Stimulated activated CD4-positive, alpha-beta T cell treated with anti-CD3 and anti-CD28 coated beads, Interleukin-2, amount 100 ng/mL, for 24 hours (primary cell): ENCODE measurements at places on chromosomes 4 and X.

GRCh38 chr4:187685247-187685646 lies 310.3 kb upstream of the ZFP42 start:
- no peak for DNase-seq

DNA sequence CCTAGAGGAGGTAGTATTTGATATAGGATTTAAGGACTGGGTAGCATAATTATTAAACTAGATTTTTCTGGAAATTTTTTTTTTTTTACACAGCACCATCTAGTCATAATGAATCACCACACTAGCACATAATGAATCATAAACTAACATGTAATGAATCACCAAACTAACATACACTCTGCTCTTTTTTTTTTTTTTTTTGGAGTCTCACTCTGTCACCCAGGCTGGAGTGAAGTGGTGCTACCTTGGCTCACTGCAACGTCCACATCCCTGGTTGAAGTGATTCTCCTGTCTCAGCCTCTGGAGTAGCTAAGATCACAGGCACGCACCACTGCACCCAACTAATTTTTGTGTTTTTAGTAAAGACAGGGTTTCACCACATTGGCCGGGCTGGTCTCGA lies 92.5 kb downstream of the FAM13A start:
- DNase-seq: no peak

DNA sequence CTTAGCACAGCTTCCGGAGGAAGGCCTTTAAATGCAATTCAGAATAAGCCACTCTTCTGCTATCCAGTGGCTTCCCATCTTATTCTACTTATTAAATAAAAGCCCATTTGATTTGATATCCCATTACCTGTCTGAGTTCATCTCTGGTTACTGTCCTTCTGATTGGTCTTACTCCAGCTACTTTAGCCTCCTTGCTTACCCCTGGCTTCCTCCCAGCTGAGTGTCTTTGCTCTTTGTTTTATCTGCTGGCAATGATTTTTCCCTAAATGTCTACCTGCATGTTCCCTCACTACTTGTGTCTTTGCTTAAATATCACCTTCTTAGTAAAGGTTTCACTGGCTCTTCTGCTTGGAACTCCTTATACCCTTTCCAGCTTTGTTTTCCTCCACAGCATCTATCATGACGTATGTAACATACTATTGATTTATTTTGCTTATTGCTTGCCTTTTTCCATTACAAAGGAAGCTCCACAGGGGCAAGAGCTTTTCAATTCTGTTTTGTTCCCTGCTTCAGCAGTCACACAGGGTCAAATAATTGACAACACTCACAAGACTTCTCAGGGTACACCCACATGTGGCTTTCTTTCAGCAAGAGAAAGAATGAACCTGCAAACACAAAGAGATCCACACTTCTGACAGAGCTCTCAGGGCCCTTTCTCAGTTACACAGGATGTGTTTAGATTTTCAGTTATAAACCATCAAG lies 63.8 kb downstream of the TBC1D19 start:
- DNase-seq: no peak

DNA sequence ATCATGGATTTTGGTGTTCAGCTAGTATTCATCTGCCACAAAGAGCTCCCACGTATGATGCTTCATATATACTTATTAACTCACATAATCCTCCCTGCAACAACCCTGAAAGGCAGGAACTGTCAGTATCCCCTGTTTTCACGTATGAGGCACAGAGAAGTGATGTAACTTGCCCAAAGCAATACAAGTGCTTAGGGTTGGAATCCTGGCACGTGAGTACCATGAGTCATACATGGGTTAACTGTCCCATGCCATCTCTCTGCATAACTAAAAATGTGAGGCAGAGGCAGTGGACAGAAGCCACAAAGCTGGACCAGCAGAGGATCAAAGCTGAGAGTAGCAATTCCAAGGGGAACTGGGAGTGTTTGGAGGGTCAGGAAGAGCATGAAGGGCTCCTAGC lies 35.7 kb upstream of the EGFL6 start:
- DNase-seq: no peak

- no peak for DNase-seq
Observed at GRCh38 chrX:18210470-18210869, 10.2 kb downstream of the BEND2 start.

DNA sequence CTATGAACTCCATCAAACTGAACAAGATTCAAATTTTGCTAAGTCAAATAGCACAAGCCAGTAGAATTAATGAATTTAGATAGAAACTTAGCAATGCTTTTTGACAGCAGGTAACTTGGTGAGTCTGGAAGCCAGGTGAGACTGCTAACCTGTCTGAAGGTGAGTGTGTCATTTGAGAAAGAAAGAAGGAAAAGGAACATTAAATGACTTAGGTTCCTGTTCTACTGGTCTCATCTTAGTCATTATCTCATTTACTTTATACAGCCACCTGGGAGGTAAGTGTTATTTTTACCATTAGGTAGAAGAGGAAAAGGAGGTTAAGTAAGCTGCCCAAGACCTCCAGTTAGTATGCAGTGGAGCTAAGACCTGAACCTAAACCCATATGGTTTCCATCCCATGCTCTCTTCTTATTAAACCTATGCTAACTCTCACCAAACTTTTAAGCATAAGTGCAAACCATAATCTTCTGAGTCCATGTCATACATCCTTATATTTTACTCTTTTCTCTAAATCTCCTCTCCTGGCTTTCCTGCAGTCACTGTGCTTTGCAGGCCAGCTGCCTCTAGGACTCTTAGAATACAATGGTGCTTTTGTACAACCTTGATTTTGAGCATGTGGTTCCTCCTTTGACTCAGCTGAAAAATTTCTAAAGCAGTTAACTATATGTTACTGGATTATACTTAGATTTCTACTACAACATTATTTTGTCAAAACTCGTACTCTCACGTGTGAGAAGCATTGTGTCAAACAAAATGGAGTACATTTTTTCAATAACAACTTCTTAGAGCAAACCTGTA lies 68.5 kb downstream of the ATP10D start:
- no peak for DNase-seq

DNA sequence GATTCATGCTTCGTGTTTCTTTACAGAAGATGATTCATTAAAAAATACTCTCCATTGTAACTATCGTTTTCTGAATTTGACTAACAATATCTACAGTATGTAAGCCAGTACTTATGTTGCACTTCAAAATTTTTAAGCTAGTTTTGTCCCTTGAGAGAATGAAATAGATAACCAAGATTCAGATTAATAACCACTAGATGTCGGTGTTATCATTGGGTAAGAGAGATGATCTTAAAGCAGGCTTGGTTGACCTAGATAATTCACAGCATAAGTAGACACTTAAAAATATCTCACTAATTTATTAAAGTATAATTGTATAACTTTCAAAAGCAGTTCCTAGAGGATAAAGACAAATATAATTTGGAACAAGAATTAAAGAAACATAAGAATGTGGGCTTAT lies 430.9 kb downstream of the C4orf33 start:
- no peak for DNase-seq

GRCh38 chrX:48487362-48487798 lies 11.4 kb downstream of the FTSJ1 start:
- no peak for DNase-seq

- DNase-seq: no peak
Observed at GRCh38 chr4:172308078-172308477, 494.9 kb downstream of the GALNTL6 start.

DNA sequence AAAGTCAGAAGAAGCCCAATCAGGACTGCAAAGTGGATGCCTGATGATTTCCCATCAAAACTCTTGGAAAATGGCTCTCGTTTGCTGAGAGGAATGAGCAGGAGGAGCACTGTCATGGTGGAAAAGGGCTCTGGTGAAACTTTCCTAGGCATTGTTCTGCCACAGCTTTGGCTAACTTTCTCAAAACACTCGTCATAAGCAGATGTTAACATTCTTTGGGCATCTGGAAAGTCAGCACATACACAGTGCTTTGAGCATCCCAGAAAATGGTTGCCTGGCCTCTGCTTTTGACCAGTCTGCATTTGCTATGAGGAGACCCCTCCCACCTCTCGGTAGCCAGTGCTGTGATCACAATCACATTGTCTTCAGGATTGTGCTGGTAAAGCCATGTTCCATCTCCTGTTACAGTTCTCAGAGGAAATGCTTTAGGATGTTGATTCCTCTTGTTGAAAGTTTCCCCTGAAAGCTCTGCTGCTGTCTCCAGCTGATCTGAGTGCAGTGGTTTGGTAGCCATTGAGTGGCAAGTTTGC lies 25.2 kb upstream of the TBC1D14 start:
- DNase-seq: no peak

GRCh38 chrX:154734061-154734781 lies 16.7 kb downstream of the GAB3 start:
- DNase-seq: no peak

DNA sequence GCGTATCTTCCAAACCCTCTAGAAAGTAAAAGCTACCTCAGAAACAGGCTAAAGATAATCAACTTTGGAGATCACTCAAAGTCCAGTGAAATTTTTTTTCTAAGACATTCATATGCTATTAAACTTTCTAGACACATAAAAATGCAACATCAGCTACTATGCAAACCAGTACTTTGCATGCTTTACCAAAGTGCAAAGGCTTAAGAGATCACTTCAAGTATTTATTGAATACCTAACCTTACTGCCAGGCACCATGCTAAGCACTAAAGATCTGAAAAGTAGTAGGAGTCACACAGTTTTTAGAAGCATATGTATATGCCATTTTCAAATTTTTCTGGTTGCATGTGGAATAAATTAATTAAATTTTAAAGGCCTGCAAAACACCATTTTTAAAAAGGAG lies 115.8 kb downstream of the THOC2 start:
- no peak for DNase-seq

- DNase-seq: no peak
Observed at GRCh38 chr4:145525291-145525740, 43.7 kb downstream of the SMAD1 start.

DNA sequence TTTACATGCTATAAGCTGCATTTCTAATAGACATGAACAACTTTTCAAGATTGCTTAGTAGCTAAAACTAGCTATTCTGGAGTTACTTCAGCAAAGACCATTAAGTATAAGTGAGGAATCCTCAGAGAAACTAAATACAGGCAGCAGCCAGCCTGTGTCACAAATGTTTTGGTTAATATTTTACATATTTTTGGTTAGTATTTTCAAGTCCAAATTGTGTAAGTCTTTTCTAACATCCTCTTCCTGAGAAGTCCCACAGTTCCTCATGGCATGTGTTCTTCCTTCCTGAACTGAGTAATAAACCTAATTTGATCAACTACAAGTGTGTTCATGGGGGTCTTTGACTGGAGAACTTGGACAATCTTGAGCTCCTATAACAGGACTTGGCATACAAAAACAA lies 42.4 kb upstream of the MCF2 start:
- no peak for DNase-seq

GRCh38 chrX:3178329-3178728 lies 137.1 kb downstream of the ARSF start:
- DNase-seq: no peak

DNA sequence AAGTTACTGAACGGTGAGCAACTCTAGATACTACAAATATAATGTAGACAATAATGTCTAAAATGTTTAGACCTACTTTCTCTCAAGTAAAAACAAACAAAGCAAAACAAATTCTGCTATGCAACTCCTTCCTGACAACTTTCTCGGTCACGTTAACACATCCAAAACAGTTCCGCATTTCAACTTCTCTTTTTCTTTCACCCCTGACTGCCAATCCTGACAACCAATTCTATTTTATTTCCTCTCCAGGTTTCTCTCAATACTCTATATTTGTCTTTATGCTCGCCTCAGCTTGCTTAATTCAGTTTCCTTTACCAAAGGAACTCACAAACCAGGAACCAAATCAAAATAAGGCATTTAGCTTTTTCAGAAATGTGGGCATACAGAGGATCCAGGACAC lies 513.0 kb downstream of the FSTL5 start:
- DNase-seq: no peak

GRCh38 chr4:7045961-7046921 lies 3.1 kb downstream of the TADA2B start:
- DNase-seq: no peak

DNA sequence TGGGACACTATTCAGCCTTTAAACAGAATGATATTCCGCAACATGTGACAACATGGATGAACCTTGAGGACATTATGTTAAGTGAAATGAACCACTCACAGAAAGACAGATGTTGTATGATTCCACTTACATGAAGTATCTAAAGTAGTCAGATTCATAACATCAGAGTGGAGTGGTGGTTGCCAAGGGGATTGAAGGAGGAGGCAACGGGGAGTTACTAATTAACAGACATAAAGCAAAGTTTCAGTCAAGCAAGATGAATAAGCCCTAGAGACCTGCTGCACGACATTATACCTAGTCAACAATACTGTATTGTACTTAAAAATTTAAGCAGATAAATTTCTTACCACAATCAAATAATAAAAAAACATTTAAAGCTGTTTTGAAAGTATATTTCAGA lies 105.0 kb upstream of the NR0B1 start:
- DNase-seq: no peak

- no peak for DNase-seq
Observed at GRCh38 chrX:85592980-85593379, 213.5 kb upstream of the POF1B start.

- no peak for DNase-seq
Observed at GRCh38 chr4:10521424-10521823, 64.2 kb upstream of the ZNF518B start.

- no peak for DNase-seq
Observed at GRCh38 chr4:83604321-83604720, 68.4 kb downstream of the GPAT3 start.

- no peak for DNase-seq
Observed at GRCh38 chrX:118679290-118679689, 48.1 kb upstream of the IL13RA1 start.

GRCh38 chr4:129254526-129254925 lies 158.6 kb downstream of the C4orf33 start:
- no peak for DNase-seq

DNA sequence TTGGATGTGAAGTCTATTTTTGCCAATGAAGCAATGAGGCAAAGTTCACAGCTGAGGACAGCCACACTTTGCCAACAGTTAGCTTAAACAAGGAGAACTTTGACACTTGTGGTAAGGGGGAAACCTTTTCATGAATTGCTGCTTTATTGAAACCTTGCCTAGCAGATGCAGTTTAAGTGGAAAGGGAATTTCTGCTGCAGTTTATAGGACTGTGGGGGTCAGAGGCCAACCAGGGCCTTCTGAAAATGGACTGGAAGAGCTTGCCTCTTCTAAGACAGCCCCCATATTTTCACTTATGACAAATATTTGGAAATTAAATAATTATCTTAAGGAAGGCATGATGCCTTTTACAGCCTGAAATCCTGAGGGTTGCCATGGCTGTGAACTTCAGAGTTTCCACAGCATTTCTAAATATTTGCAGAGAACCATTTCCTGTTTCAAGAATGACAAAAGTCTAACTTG lies 550.3 kb downstream of the RAB28 start:
- no peak for DNase-seq

DNA sequence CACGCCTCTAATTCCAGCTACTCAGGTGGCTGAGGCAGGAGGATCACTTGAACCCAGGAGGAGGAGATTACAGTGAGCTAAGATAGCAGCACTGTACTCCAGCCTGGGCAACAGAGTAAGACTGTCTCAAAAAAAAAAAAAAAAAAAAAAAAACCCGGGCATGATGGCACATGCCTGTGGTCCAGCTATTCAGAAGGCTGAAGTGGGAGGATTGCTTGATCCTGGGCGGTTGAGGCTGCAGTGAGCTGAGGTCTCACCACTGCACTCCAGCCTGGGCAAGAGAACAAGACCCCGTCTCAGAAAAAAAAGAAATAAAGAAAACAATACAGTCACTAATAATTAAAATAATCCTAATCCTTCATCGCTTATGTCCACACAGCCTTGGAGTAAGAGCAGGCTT lies 68.1 kb downstream of the APBB2 start:
- DNase-seq: no peak

GRCh38 chr4:111136438-111136837 lies 513.6 kb upstream of the PITX2 start:
- DNase-seq: no peak
